ENCODE measurements at places on chromosomes 2 and 18.
A peak's percentile ranks its signal among the peaks of the same experiment; 100 is the strongest.

- DNase-seq, result no peak
- peaks cover 11% of the 10 kb centered on the region for H3K36me3 ChIP-seq
- no peaks in the 10 kb centered on the region for H3K4me1 ChIP-seq
- H3K27me3 ChIP-seq, result no peaks in the 10 kb centered on the region
- H3K27ac ChIP-seq, result peak overlapping the region; percentile 30
- H3K4me3 ChIP-seq, result no peak overlapping the region
Measured at GRCh38 chr2:96546321-96546720, 9.8 kb downstream of the ARID5A start.

GRCh38 chr2:174602745-174603144, 5.1 kb upstream of the WIPF1 start:
- no peaks in the 10 kb centered on the region for H3K27me3 ChIP-seq
- H3K4me1 ChIP-seq, result no peaks in the 10 kb centered on the region
- no peak overlapping the region for H3K4me3 ChIP-seq
- peak overlapping the region; percentile 2 for H3K27ac ChIP-seq
- DNase-seq, result no peak

DNA sequence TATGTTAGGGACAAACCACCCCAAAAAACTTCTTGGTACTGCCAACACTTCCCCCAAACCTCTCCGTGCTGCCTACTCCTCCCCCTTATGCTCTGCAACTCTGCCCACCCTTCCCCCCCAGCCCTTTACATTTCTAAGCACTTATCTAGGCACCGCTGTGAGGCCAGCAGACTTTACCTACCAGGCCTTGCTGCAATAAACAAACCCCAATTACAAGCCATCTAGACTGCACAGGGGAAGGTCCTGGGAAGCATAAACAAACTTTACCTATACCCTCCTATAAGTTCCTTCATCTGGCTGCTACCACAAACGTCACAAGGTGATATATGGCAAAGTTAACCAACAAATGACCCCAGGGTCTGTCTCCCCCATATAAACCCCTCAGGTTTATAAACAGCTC, 259.4 kb upstream of the GULP1 start:
- H3K27ac ChIP-seq, result no peak overlapping the region
- H3K4me3 ChIP-seq, result no peak overlapping the region
- H3K27me3 ChIP-seq, result no peaks in the 10 kb centered on the region
- no peaks in the 10 kb centered on the region for H3K4me1 ChIP-seq

DNA sequence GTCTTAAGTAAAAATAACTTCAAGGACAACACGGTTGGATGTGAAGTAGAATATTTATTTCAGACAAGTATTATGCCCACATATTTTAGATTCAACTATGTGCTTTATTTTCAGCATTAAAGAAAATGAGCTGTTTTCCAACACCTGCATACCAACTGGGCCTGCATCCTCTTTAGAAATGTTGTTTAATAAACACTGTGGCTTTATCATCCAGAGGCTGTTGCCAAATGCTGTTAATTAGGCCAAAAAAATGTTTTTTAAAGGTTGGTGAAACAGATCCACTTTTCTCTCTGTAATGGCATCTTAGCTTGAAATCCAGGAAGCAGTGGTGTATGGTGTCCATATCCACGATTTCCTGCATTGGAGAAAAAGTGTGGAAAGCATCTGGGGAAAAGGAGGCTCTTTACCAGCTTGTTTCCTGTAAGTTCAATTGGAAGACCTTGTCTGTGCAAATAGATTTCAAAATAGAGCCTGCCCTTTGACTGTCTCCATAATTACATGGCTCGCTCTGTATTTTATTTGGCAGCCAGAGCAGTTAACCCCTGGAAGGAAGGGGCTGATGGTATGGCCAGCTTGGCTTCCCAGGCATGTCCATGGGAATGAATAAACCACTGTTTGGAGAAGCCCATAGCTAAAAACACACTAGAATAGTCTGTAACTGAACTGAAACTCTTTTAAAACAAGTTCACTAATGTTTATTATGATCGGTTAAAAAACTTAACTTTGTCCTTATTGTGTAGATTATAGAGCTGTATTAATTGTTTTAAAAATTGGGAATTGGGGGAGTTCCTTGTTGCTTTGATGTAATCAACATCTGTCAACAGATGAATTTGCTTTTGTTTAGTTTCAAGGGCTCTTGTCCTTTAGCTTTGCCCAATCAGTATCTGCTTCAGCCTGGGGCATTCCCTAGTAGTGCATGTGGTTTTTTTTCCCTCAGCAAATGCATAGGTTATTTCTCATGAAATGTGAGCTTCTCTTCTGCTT, 33.0 kb upstream of the DLX1 start:
- no peak overlapping the region for H3K27ac ChIP-seq
- no peak for DNase-seq
- H3K27me3 ChIP-seq, result no peaks in the 10 kb centered on the region
- no peaks in the 10 kb centered on the region for H3K4me1 ChIP-seq

DNA sequence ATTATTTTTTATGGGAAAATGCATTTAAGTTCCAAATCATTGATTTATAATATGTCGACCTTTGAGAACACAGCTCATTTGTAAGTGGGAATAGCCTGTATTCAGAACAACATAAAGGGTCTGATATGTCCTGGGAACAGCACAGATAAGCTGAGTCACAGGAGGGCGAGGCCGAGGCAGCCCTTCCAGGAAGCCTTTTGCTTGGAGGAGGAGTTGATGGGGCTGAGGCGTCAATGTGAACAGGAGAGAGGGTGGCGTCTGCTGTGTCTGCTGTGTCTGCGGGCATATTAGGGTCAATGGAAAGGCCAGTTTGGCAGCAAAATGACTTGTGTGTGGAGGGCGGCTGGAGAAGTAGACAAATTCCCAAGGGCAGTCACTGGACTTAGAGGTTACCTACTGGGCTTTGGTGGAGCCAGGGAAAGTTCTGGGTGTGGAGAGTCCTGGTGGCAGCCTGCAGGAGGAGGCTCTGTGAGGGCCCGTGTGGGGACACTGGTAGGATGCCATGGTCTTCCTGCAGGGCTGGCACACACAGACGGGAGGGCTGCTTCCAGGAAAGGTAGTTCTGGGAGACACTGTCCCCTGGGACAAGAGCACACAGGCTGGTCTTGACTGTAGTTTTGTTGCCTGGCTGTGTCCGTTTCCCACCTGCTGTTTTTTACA, 128.1 kb downstream of the GLI2 start:
- H3K27me3 ChIP-seq, result no peaks in the 10 kb centered on the region
- H3K4me1 ChIP-seq, result no peaks in the 10 kb centered on the region
- H3K36me3 ChIP-seq, result no peaks in the 10 kb centered on the region
- no peak for DNase-seq
- no peak overlapping the region for H3K4me3 ChIP-seq
- H3K27ac ChIP-seq, result no peak overlapping the region

DNA sequence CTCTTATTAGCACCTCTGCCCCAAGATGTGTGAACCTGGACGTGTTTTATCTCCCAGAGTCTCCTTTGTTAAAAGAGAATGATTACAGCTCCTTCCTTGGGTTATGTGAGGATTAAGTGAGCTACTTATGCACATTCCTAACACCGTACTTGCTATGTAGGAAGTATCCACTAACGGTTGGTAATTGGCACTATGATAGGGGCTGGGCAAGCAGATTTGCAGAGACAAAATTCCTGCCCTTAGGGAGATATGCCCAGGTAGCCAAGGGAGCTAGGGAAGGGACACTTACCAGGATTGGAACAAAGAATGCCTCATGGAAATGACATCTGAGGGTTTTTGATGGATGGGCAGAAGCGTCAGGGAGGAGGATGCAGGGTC, 11.5 kb upstream of the ALPK2 start:
- no peaks in the 10 kb centered on the region for H3K36me3 ChIP-seq
- DNase-seq, result no peak
- H3K27ac ChIP-seq, result no peak overlapping the region
- H3K27me3 ChIP-seq, result no peaks in the 10 kb centered on the region
- H3K4me3 ChIP-seq, result no peak overlapping the region

DNA sequence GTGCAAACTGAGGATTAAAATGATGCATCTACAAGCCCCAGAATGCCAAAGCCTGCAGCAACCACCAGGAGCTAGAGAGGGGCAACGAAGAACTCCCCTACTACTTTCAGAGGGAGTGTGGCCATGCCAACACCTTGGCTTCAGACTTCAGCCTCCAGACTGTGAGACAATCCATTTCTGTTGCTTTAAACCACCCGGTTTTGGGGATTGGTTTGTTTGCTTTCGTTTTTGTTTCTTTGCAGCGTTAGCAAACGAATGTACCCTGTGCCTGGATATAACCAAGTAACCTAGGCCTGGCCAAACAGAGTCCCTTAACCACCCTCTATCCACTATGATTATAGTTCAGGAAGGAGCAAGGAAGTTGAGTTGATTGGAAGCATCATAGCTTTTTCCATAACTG, 171.2 kb upstream of the NCK2 start:
- peaks cover 3% of the 10 kb centered on the region for H3K4me1 ChIP-seq
- H3K27ac ChIP-seq, result peak overlapping the region; percentile 6
- no peaks in the 10 kb centered on the region for H3K36me3 ChIP-seq
- DNase-seq, result no peak

GRCh38 chr18:57534511-57534909, 52.0 kb downstream of the FECH start:
- no peaks in the 10 kb centered on the region for H3K27me3 ChIP-seq
- no peaks in the 10 kb centered on the region for H3K36me3 ChIP-seq
- H3K4me3 ChIP-seq, result no peak overlapping the region
- no peak for DNase-seq

GRCh38 chr18:36658611-36659010, 170.2 kb downstream of the TPGS2 start:
- no peak for DNase-seq
- no peaks in the 10 kb centered on the region for H3K36me3 ChIP-seq
- H3K4me1 ChIP-seq, result no peaks in the 10 kb centered on the region
- no peak overlapping the region for H3K27ac ChIP-seq
- no peak overlapping the region for H3K4me3 ChIP-seq

- H3K36me3 ChIP-seq, result no peaks in the 10 kb centered on the region
- no peaks in the 10 kb centered on the region for H3K4me1 ChIP-seq
- H3K27ac ChIP-seq, result no peak overlapping the region
- no peak for DNase-seq
- no peaks in the 10 kb centered on the region for H3K27me3 ChIP-seq
Measured at GRCh38 chr2:25736899-25737515, 63.6 kb upstream of the DTNB start.

- peak; percentile 67 for DNase-seq
- peak overlapping the region; percentile 92 for H3K27ac ChIP-seq
- no peaks in the 10 kb centered on the region for H3K27me3 ChIP-seq
- peak overlapping the region; percentile 54 for H3K4me3 ChIP-seq
- no peaks in the 10 kb centered on the region for H3K4me1 ChIP-seq
- H3K36me3 ChIP-seq, result no peaks in the 10 kb centered on the region
Measured at GRCh38 chr2:3470166-3470651, 49.1 kb downstream of the ADI1 start.

DNA sequence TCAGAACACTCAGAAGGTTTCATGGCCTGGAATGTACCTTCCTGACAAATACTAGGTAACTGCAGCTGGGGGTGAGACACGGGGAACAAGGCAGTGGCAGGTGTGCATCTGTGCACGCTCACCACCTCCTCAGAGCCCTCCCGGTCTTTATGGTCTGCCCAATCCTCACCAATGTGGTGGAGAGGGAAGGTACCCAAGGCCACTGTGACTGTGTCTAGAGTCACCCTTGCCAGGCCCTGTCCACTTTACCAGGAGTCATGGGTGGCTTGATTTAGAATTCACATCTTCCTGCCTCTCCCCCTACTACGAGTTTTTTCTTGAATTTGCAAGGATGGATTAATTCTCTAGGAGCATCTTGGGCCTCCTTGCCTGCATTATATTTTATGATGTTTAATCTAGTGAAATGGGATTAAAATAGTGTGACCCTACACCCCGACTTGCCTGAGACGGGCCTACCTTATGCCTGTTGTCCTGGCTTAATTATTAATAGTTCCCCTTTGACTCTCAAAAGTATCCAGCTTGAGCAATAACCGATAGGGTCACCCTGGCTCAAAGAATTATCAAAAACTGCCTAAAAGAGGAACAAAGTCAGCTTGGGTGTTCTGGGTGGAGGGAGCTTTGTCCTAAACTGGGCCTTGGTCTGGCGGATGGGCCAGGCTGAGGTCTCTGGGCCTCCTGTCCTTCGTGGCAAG, 56.5 kb downstream of the ACAA2 start:
- peaks cover 4% of the 10 kb centered on the region for H3K27me3 ChIP-seq
- no peaks in the 10 kb centered on the region for H3K36me3 ChIP-seq
- no peak overlapping the region for H3K27ac ChIP-seq

DNA sequence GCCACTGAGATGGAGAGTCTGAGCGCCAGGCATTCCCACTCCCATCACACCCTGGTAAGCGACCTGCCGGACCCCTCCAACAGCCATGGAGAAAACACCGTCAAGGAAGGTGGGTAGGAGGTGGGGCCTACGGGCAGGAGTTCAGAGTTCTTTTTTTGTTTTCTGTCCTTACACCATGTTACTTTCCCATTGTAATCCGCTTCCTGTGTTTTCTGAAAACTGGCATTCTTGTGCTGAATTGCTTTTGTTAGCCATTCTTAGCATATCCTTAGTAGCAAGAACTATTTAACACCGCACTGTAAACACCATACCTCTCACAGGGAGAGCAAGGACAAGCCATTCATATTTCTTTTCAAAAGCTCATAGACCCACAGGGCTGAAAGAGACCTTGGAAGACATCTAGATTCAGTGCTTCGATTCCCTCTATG, 46.2 kb downstream of the UNC80 start:
- no peaks in the 10 kb centered on the region for H3K27me3 ChIP-seq
- H3K36me3 ChIP-seq, result no peaks in the 10 kb centered on the region
- no peak overlapping the region for H3K27ac ChIP-seq
- no peaks in the 10 kb centered on the region for H3K4me1 ChIP-seq
- no peak overlapping the region for H3K4me3 ChIP-seq

- H3K27ac ChIP-seq, result no peak overlapping the region
- H3K27me3 ChIP-seq, result no peaks in the 10 kb centered on the region
- H3K36me3 ChIP-seq, result no peaks in the 10 kb centered on the region
- DNase-seq, result no peak
- no peaks in the 10 kb centered on the region for H3K4me1 ChIP-seq
Measured at GRCh38 chr2:3440477-3440876, 61.0 kb downstream of the TRAPPC12 start.

- H3K27me3 ChIP-seq, result peaks cover 76% of the 10 kb centered on the region
- peaks cover 12% of the 10 kb centered on the region for H3K4me1 ChIP-seq
- no peak overlapping the region for H3K4me3 ChIP-seq
- no peak for DNase-seq
- no peaks in the 10 kb centered on the region for H3K36me3 ChIP-seq
Measured at GRCh38 chr2:240822280-240822847, 2.3 kb upstream of the KIF1A start.

- no peak for DNase-seq
- H3K4me3 ChIP-seq, result no peak overlapping the region
- no peaks in the 10 kb centered on the region for H3K4me1 ChIP-seq
- H3K27me3 ChIP-seq, result no peaks in the 10 kb centered on the region
- no peaks in the 10 kb centered on the region for H3K36me3 ChIP-seq
Measured at GRCh38 chr2:146363731-146364130, 1481.1 kb upstream of the ACVR2A start.

DNA sequence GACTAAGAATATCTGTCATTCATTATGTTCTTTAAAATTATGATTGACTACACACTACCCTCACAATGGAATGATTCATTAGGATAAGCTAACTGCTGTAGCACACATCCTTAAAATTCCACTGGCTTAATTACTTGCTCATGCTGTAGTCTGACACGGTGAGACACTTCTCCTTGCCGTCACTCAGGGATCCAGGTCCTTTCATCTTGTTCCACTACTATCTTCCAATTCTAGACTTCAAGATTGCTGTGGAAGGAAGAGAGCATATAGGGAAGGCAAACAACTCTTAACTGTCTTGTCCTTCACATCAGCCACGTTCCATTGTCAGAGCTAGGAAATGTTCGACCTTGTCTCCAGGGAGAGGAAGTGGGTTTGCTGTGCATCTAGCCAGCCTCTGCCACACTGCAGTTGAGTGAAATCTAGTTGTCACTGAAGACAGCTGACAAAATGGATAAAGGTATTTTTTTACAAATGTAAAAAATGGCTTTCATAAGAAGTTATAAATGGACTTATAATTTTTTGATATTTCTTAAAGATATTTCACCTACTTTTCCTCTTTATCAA, 30.1 kb downstream of the GREB1L start:
- DNase-seq, result no peak
- no peaks in the 10 kb centered on the region for H3K36me3 ChIP-seq
- no peak overlapping the region for H3K27ac ChIP-seq
- no peaks in the 10 kb centered on the region for H3K27me3 ChIP-seq
- H3K4me1 ChIP-seq, result no peaks in the 10 kb centered on the region
